ENCODE measurements at places on chromosomes 7 and 10.

DNA sequence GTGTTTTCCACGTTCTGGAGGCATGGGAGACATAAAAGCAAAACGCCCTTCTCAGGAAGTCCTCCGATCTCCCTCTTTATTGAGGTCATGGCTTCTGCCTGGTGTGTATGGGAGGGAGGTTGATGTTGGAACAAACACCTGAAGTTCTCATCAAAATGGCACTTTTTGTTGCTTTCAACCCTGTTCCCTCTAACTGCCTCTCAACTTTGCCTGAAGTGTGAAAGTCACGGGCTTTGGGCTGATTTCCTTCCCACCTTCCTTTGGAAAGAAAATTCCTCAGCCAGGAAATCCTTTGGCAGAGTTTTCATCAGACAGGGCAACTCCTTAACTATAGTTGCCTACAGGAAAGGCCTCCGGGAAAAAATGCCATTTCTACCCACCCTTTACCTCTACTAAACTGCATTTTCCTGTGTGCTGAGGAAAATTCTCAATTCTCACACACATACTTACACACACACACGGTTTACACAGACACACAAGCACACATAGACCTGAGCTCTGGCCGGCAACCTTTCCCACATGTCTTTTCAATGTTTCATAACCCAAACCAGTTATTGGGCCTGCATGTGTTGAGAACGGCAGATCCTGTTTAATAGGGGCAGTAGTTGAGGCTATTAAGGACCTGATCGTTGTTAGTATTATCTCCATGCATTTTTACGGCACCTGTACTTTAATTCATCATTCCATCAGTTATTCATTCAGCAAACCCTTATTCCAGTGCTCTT, 36.4 kb downstream of the CYP17A1 start:
- DNase-seq, result no peak

- no peak for DNase-seq
Measured at GRCh38 chr10:106652279-106652678, 512.2 kb downstream of the SORCS1 start.

DNA sequence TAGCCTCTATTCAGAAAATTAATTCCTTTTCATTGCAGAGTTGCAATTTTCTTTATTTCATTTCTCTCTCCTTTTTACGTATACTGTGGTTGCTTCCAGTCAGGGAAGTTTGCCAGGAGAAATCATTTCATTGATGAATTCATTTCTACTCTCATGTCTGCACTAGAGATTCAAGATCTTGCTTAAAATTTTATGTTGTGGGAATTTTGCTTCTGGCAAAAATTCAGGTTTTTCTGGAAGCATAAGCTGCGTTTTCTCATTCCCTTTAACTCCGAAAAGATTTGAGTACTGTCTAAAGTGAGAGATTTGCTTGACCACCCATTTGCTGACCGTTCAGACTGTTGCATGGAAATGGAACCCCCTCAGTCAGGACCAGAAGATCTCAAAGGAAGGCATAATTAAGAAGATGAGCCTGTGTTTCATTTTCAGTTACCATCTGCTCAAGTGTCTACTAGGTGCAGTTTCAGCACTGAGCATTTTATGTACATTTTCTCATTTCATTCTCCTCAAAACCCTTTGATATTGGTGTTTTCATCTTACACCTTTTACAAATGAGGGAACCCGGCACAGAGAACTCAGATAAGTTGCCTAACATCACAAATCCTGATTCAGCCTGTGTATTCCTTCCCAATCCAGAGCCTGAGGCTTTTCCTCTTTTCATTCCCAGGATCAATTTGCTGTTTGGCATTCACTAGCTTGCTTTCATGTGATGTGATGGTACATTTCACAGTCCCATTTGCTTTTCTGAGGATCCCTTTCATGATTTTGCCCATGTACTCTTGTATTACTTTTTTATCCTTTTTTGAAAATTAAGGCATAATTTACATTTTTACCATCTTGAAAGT, 3.9 kb downstream of the PTPRZ1 start:
- no peak for DNase-seq

DNA sequence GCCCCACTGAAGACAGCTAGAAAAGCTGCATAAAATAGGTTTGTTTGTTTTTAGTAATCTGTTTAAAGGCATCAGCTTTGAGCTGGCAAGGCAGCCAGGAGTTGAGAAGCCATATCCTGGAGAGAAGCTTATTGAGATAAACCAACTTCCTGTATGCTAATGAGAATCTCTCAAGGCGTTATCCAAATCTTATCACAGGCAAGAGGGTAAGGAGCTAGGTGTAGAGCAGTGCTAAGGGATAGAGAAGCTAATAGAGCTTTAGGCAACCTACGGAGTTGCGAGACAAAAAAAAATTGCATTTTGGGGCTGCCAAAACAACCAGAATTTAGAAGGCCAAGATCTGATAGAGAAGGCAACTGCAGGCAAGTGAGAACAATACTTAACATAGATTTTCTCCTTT, 641.6 kb downstream of the SH2D4B start:
- DNase-seq, result no peak

DNA sequence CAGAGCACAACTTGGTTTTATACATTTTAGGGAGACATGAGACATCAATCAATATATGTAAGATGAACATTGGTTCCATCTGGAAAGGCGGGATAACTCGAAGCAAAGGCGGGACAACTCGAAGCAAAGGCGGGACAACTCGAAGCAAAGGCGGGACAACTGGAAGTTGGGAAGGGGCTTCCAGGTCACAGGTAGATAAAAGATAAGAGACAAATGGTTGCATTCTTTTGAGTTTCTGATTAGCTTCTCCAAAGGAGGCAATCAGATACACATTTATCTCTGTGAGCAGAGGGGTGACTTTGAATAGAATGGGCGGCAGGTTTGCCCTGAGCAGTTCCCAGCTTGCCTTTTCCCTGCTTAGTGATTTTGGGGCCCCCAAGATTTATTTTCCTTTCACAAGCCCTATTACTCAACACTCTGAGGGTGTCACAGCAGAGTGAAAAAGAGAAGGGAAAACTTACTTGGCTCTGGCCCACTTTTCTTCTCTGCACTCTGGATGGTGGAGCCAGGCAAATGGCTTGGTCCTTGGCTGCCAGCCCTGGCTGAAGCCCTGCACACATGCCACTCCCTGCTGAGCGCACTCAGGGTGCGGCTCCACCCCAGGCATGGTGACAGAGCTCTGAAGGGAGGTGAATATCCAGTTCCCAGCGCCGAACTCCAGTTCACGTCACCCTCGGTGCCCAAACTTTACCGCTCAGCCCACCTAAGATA, 46.7 kb downstream of the PARD3 start:
- no peak for DNase-seq

DNA sequence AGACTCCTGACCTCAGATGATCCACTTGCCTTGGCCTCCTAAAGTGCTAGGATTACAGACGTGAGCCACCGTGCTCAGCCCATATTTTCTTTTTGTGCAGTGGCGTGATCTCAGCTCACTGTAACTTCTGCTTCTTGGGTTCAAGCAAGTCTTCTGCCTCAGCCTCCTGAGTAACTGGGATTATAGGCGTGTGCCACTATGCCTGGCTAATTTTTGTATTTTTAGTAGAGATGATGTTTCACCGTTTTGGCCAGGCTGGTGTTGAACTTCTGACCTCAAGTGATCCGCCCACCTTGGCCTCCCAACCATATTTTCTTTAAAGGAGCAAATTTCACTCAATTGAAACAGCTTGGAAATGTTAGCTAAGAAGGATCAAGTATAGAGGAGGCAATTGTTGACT, 16.5 kb downstream of the GBF1 start:
- no peak for DNase-seq

GRCh38 chr7:75971961-75972763, 22.2 kb downstream of the TMEM120A start:
- no peak for DNase-seq

DNA sequence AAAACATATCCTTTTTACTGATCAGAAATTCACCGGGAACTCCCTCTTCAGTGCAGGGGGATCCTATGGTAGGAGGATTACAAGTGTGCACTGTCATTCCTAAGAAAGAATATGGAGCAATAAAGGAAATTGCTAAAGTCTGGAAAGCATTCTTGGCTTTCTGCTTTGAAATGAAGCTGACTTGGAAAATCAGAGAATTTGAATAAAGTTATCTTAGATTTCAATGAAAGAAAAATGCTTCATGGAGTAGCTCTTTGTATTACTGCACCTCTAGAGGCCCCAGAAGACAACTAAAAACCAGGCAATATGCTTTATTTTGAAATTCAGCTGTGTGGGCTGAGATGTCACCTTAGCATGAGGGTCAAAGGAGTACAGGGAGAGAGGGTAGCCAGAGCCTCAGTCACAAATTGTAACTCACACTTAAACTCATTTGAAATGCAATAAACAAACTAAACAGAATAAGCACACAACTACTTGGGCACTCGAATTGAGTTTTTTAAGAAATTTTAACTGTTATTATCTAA, 102.5 kb downstream of the IMMP2L start:
- no peak for DNase-seq

GRCh38 chr10:15518250-15518649, 147.2 kb upstream of the FAM171A1 start:
- no peak for DNase-seq

DNA sequence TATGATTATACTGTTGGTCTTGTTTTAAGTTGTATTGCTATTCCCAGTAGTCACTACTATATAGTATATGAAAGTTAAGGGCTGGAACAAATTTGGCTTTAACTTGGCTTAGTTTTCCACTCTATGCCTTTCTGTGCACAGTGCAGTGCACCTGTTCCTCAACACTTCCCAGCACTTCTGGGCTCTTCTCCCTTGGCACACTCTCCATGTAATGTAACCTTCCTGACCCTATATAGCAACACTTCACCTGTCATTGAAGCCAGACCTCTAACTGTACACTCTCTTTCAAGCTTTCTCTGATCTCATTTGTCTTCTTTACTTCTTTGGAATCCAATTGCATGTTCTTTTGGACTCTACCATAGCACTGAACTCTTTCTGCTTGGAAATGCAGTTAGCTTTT, 83.9 kb upstream of the SMIM30 start:
- no peak for DNase-seq

DNA sequence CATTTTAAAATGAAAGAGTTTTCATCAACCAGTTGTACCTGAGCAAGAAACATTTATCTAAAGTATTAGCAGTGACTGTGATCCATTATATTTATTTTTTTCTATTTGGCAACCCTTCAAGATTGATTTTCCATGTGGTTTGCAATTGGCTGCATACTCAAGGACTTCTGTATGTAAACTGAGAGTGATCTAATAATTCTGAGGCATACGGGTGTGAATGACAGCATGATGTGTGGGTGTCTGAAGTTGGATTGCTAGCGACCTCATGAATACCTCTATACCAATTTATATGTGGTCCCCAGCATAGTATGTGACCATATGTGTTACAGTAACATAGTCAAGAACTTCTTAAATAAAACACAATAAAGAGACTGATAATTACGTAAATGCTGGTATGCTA, 8.2 kb upstream of the MPP7 start:
- no peak for DNase-seq

DNA sequence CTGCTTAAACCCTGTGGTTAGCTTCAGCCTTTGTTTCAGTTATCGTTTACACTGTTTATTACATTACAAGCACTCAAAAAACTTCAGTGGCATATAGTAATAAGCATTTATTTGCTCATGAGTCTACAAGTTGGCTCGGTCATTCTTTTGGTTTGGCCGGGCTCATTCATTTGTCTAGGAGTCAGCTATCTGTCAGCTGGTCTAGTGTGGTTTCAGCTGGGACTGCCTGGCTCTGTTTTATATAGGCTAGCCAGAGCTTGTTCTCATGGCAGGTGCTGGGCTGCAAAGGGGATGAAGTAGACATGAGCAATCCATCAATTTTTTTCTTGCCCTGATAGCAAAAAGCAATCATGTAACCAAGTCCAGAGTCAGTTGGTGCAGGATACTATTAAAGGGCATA, 103.6 kb downstream of the MKLN1 start:
- no peak for DNase-seq

GRCh38 chr10:99042051-99042771, 193.4 kb downstream of the HPSE2 start:
- DNase-seq, result no peak
